ENCODE measurements at places on chromosomes 12 and 14. TPM values are rescaled to one million over a fixed set of nuclear protein-coding genes. Genes with fewer than 3 reads are reported as not detected.

DNA sequence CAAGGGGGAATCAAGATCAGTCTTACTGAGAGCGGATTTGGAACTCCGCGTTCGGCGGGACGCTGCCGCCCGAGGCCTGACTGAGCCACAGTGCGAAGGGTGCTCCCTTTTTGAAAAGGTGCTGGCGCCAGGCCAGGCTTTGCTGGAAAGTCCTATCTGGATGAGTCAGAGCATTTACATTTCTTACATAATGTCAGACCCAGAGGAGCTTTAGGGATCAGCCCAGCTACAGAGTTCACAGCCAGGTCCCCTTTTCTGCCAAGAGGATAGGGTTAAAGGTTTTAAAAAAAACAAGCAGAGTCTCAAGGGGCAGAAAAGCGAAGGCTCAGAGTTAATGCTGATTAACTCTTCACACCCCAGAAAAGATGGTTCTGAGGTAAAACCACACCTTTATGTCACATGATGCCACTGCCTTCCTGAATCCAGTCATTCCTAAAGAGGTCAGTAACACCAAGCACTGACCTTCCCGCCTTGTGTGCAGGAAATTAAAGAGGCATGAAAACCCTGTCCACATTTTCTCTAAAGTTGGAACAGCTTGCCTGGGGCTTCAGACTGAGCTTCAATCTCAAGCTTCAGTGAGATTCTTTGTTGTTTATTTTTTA, 11.7 kb upstream of the FBXL14 start:
- DNase-seq: no peak

DNA sequence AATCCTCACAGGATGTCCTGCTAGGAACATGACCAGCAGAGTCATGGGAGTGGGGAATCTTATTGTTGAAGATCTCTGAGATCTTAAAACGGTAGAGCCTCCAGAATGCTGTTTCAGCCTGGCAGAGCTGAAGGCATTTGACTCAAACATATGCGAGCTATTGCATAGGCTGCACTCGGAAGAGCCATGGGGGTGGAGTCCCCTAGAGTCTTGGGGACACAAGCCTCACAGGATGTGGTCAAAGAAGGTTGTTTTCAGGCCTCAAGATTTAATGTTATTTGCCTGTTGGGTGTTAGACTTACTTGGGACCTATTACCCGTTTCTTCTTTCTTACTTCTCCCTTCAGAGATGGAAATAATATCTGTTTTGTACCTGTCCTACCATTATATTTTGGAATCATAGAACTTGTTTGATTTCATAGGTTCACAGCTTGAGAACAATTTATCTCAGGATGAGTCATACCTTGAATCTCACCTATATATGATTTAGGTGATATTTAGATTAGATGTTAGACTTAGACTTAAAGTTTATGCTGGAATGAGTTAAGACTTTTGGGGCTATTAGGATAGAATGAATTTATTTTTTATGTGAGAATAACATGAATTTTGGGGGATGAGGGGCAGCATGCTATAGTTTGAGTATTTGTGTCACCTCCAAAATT, 172.2 kb upstream of the ATP2B1 start:
- DNase-seq: no peak

DNA sequence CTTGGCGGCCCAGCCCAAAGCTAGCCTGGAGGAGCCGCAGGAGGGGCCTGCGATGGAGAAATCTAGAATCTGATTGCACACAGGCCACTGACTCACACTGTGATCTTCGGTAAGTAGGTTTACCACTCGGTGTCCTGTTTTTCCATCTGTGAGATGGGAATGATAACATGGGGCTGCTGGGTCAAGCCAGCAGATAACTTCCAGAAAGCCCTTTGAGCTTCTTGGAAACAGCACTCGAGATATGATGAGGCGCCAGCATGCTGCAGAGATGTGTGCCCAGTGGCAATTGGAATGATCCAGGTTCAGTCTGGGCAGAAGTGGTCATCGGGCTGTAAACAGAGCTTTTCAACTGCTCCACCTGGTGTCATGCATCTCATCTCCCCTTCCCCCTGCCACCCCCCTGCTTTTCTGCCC, 771.3 kb upstream of the TBX3 start:
- DNase-seq: no peak

- DNase-seq: peak; percentile 11
Measured at GRCh38 chr12:97601934-97602720, 139.5 kb downstream of the RMST start.

DNA sequence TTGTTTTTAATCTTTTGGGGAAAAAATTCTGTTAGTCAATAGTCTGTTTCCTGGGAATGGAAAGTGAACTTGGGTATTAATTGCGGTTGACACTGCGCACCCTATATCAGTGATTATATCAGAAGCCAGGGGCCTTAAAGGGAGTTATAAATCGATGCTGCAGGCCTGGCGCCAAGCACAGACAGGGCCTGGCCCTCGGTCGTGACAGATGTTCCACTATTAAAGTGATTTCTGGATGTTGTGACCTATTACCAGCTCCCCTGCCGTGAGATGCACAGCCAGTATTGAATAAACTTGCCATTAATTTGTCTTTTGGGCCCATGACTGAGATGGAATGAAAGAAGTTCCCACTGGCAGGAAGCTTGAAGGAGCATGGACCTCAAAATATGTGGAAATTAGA, 45.1 kb upstream of the KITLG start:
- no peak for DNase-seq

GRCh38 chr12:127717278-127717677, 549.7 kb upstream of the TMEM132C start:
- no peak for DNase-seq

DNA sequence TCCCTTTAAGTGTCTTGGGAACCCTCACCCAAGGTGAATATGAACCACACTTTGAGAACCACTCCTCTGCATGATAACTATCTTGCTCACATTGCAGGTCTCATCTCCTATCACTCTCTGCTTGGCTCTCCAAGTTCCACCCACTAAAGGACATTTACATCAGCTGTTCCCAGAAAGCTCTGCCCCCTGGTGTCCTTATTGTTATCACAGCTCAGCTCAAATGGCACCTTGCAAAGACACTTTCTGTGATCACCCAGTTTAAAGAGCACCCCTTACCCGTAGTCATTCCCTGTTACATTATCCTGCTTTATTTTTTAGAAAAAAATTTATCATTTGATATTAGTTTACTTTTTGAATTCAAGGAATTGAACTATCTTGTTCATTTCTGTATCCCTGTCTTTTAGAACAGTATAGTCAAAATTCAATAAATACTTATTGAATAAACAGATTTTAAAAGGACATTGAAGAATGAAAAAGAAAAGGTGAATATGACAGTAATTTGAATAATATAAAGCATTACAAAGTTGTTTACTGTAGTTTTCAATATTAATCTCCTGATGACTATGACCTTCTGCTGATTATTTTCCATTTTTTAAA, 20.5 kb upstream of the GUCY2C start:
- DNase-seq: peak; percentile 87

DNA sequence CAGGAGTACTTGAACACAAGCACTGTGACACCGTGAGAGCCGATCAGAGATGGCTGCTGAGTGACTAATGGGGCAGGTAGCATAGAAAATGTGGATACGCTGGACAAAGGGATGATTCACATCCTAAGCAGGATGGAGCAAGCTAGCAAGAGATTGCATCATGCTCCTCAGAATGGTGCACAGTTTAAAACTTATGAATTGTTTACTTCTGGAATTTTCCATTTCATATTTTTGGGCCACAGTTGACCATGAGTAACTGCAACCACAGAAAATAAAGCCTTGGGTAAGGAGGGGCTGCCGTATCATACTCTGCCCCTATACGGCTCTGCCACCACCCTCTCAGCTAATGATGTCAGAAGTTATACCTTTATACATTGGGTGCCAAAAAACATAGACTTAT, 23.3 kb upstream of the MARK3 start:
- DNase-seq: peak; percentile 90

SPIC gene
- not detected for total RNA-seq

ETFBKMT gene
- 4.7 TPM for total RNA-seq

NEUROD4 gene
- total RNA-seq: not detected
